ENCODE measurements at places on chromosomes 6 and 20.

GRCh38 chr6:5762561-5762968 lies 244.2 kb downstream of the NRN1 start:
- DNase-seq, result no peak

DNA sequence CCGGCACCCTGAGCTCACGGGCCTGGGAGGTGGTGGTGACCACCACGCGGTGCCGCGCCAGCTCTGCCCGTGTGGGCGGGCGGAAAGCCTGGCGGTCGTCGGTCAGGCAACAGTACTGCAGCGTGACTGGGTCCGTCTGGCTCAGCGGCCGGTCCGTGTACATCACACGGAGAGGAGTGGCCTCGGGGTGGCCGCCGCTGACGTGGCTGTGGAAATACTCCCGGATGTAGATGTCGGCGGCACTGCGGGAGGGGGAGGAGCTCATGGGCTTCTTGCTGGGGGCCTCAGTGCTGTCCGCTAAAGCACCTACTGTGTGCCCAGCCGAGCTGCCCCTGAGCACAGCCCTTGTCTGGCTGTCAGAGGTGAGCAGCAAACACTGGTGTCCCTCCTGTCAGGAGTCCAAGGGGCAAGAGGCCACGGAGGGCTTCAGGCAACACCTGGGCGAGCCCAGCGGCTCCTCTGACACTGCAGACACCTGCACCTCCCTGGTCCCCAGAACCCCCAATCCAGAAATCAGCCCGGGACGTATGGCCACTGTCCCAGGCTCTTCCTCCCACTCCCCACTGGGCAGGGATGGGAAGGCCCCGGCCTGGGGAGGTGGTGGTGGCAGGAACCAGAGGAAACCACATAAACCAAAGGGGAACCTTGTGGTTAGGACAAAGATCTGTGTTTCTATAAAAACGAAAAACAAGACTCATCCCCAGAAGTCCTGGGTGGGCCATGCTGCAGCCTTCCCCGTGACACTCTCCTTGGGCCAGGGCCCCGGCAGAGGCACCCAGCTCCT lies 6.5 kb downstream of the HELZ2 start:
- DNase-seq, result no peak

- no peak for DNase-seq
Measured at GRCh38 chr6:53924277-53924676, 129.5 kb downstream of the LRRC1 start.

- DNase-seq, result no peak
Measured at GRCh38 chr20:43831481-43832065, 83.1 kb upstream of the TOX2 start.

DNA sequence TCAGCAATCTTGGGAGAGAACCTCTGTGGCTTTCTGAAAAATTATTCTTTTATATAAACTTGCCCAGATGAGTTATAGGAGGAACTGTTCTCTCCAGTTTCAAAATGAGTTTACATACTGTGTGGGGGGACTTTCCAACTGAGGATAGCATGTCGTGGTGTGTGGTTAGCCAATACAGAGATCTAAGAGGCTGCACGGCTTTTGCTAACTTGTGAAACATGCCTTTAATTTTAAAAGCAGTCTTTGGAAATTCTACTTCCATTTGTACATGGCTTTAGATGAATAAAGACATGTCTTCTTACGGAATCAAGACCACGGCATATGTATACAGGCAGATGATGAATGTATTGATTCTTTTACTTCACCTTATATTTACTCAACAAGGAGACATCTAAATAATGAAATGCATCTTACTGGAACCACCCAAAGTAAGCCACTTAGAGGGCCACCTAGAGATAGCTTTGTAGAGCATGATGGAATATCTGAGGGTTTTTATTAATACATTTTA lies 39.8 kb downstream of the HIVEP1 start:
- no peak for DNase-seq

GRCh38 chr20:62524505-62524911 lies 48.7 kb upstream of the GATA5 start:
- DNase-seq, result no peak

- DNase-seq, result no peak
Measured at GRCh38 chr6:169990095-169991030, 238.9 kb downstream of the ERMARD start.

DNA sequence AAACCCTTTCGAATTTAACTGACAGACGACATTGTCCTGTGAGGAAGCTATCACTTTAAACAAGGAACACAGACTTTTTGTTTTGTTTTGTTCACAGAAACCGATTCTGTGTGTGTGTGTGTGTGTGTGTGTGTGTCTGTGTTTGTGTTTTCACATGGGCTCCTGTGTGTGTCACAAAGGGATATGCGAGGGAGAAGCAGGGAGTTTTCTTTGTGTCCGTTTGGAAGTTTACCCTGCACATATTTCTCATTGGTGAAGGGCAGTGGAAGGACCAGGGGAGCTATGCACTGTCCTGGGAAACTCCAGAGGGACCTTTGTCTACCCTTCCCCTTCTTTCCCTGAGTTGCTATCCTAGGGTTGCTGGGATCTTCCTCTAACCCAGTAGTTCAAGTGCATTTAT lies 17.7 kb downstream of the POM121L2 start:
- DNase-seq, result no peak

GRCh38 chr6:118771253-118771652 lies 119.9 kb upstream of the CEP85L start:
- DNase-seq, result no peak

- no peak for DNase-seq
Measured at GRCh38 chr6:50975216-50975615, 156.5 kb downstream of the TFAP2B start.

GRCh38 chr6:53203483-53203882 lies 54.8 kb upstream of the GCM1 start:
- DNase-seq, result peak; percentile 96

DNA sequence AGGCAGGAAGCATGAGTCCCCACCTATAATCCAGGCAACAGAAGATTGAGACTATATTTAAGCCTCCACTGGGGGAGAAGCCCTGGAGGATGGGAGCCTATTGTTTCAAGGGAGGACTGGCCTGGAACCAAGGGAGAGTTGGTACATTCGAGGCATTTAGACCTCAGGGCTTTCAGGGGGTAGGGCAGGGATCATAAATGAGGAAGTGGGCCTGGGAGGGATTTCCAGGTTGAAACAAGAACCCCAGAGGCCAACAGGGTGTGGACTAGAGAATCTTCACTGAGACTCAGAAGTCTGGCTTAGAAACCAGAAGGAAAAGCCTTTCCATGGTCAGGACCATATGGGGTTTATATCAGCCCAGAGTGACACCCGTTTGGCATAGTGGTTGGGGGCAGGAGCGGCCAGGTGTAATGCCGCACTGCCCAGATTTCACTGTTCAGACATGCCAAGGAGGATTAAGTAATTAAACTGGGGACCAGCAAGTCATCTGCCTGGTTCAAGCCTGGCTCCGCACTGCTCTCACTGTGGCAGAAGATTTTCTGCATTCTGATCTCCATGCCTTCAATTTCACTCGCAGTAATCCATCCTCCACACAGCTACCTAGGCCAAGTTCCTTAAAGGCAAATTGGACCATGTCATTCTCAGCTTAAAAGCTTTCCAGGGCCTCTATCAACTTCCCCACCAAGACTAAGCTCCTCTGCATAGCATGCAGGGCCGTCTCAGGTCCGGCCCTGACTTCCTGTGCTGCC lies 17.8 kb downstream of the LRFN2 start:
- DNase-seq, result no peak

DNA sequence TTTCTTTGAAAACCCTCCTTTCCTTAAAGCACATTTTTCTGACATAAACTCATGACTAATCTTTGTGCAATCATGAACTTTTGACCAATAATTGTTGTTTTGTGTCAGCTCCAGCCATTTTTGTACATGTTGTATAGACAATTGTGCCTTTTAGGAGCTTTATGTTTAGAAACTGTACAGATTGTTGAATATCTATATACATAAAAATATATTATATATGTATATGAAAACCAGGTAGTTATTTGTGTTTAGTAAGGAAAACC lies 125.7 kb upstream of the EDN1 start:
- no peak for DNase-seq

DNA sequence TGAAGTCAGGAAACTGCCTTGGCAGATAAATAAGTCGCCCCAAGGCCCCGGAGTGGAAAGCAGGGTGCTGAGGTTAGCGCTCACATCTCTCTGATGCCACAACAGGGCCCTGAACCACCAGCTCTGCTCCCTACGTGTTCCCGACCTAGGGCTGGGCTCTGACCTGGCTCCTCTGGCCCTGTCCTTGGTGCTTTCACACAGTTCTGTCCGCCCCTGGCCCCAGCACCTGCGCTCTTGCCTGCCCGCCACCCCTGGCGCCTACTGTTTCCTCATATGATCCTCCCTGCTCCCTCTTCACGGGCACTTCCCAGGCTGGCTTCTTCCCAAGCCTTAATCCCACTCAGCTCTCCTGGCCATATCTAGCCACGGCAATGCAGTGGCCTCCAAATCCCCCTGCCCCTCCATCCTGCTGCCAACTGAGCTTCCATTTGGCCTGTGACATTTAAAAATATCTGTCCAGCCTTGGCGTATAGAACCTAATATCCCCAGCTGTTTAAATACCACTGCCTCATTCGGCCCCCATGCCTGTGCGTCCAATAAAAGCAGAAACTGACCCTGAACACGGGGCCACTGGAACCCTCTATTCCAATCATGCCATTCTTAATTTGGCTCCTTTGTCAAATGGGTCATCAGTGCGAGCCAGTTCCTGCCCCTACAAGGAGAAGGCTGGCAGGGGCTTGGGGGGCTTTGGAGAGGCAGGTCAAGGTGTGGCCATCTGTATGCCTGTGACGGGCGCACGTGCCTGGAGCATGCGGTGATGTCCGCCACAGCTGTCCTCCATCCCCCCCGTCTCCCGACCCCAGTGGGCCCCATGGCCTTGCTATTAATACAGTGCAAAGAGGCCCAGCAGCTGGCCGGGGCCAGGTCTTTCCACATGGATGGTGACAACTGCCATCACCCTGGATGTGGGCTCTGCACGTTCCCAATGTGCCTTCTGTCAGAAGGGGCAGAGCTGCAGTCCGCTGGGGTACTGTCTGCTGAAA lies 27.7 kb downstream of the GNAS-AS1 start:
- no peak for DNase-seq

Data from NCI-H510A treated with DMSO at 0.1 percent for 48 hours (cell line).